ENCODE measurements at places on chromosomes 3 and 15.

GRCh38 chr15:65115086-65115485 is at the start of gene UBAP1L:
TSS of gene UBAP1L (minus strand) at chr15:65115200. CDS start at chr15:65106215, 8,985 bp downstream.
- no peak for DNase-seq

DNA sequence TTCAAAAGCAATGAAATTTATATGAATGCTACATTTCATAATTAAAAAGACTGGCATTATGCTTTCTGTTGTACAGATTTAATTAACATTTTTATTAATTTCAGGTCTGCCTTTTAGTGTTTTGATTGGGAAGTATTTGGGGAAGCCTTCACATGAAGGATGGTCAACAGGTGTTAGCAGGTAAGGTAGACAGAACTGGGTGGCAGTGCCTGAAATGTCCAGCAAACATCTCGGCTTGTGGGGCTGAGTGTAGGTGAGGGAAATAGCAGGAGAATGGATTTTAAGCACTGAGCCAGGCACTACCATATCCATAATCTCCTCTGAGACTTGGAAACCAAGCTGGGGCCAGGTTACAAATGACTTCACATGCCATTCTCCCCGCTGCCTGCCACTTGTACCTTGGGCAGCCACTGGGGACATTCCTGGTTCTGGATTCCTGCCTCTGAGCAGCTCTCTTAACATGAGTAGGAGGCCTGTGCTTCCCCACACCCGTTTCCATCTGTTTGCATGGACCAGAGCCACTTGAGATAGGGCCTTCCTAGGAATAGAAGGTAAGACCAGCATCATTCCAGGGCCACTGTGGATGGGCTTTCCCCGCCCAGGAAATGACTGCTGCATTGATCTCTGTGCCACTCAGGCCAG is 125.9 kb upstream of the HES1 start:
- DNase-seq: no peak

- DNase-seq: no peak
Observed at GRCh38 chr3:47283591-47284364, 1.0 kb downstream of the KLHL18 start.

- no peak for DNase-seq
Observed at GRCh38 chr3:164608554-164609276, 469.6 kb downstream of the SI start.

GRCh38 chr15:74642734-74643664 is 27.4 kb downstream of the CLK3 start:
- DNase-seq: no peak

Data from kidney epithelial cell (primary cell).